ENCODE measurements at places on chromosomes 7 and 10. TPM values are rescaled to one million over a fixed set of nuclear protein-coding genes. Genes with fewer than 3 reads are reported as not detected.
A peak's percentile ranks its signal among the peaks of the same experiment; 100 is the strongest.

ANK3 gene
- total RNA-seq = 224 TPM

GRCh38 chr10:73095481-73096021, 1.1 kb downstream of the P4HA1 start:
- peak; percentile 35 for DNase-seq

DNA sequence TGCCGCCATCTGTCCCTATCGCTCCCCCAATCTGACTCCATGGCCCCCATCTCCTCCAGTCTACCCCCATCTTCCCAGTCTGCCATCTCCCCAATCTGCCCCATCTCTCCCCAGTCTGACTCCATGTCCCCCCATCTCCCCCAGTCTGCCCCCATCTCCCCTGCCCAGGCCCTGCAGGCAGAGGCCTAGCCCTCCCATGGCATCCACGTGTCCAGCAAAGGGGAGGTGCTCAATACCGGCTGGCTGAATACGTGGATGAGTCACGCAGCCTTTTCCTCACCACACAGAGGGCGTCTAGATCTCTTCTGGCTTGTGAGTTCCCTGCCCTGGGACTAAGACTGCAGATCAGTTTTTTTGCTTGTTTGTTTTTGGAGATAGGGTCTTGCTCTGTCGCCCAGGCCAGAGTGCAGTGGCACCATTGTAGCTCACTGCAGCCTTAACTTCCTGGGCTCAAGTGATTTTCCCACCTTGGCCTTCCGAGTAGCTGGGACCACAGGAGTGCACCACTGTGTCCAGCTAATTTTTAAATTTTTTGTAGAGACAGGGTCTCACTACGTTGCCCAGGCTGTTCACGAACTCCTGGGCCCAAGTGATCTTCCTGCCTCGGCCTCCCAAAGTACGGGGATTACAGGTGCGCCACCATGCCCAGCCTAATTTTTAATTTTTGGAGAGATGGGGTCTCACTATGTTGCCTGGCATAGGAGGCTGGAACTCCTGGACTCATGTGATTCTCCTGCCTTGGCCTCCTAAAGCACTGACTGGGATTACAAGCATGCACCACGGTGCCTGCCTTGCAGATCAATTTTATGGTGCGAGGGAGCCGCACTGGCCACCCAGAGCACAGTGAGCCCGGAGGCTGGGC, 15.3 kb upstream of the GPR146 start:
- DNase-seq = peak; percentile 78

DNA sequence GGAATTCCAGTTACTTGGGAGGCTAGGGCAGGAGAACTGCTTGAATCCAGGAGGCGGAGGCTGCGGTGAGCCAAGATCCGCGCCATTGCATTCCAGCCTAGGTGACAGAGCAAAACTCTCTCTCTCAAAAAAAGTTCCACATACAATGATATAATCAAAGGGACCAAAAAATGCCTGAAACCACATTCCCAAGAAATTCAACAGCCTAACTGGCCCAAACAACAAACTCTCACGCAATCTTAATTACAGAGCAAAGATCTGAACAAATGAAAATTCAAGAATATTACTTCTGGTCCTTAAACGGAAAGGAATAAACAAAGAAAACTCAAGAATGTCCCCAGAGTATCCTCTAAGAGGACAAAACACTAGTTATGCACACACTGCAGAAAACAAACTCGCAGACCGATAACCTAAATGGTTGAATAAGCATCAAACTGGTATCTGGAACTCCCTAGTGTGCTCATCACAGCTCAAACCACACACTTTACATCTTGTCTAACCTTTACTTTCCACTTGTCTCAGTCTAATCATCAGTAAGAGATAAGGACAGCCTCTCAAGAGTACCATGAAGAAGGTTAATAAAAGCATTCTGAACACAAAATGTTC, 3.7 kb downstream of the OGA start:
- no peak for DNase-seq

- no peak for DNase-seq
These were observed 93.4 kb downstream of the PTPRN2 start for GRCh38 chr7:158494162-158494586.

GRCh38 chr10:86017841-86018734, 348.5 kb downstream of the GRID1 start:
- DNase-seq = no peak

GRCh38 chr10:1410032-1410431, 327.3 kb downstream of the ADARB2 start:
- DNase-seq = no peak

DNA sequence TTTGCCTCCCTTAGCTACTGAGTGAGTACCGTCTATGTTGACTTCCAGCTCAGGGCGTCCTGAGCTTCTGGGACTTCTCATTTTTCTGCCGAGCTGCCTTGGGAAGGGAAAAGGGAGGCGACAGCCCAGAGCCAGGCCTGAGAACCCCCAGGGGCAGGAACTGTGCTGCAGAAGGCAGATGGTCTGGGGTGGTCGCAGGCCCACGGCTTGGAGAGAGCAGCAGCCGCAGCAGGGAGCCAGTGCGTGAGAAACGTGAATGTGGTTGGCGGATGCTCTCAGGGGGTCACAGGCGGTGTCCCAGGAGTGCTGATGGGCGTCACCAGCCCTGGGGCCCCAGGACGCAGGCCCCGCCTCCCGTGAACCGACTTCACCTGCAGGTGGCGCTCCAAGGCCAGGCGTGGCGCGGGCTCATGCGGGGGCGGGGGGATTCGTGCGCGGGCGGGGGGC, 9.2 kb upstream of the PWWP2B start:
- DNase-seq = no peak

- peak; percentile 61 for DNase-seq
These were observed 33.1 kb downstream of the ZMIZ1 start for GRCh38 chr10:79101560-79102497.

GRCh38 chr10:46273506-46274477, 13.0 kb upstream of the ANTXRL start:
- no peak for DNase-seq

- no peak for DNase-seq
These were observed 28.3 kb downstream of the TAF3 start for GRCh38 chr10:7846591-7846990.

ELAPOR2 gene
- total RNA-seq = 12.8 TPM

IFIT1B gene
- not detected for total RNA-seq

TWIST1 gene
- 13.6 TPM for total RNA-seq

DNA sequence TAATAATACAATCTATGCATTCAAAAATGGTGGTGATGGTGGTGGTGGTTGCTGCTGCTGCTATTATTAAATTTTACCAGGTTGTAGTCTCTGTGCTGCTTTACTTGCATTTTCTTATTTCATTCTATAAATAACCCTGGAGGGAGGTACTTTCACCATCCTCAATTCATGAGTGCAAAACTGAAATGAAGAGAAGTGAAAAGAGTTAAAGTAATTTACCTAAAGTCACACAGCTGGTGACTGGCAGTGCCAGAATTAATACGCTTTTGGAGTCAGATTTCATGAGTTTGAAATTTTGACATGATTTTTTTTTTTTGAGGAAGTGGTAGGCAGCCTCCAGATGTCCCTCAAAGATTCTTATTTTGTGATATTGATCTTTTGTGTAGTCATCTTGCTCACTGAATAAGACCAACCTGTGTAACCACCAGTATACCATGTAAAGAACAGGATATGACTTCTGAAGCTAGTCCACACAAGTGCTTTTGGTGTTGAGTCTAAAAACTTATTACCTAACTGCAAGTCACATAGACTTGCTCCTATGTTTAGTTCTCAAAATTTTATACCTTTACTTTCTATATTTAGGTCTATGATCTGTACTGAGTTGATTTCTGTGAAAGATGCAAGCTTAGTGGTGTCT, 218.8 kb downstream of the ZWINT start:
- no peak for DNase-seq

DNA sequence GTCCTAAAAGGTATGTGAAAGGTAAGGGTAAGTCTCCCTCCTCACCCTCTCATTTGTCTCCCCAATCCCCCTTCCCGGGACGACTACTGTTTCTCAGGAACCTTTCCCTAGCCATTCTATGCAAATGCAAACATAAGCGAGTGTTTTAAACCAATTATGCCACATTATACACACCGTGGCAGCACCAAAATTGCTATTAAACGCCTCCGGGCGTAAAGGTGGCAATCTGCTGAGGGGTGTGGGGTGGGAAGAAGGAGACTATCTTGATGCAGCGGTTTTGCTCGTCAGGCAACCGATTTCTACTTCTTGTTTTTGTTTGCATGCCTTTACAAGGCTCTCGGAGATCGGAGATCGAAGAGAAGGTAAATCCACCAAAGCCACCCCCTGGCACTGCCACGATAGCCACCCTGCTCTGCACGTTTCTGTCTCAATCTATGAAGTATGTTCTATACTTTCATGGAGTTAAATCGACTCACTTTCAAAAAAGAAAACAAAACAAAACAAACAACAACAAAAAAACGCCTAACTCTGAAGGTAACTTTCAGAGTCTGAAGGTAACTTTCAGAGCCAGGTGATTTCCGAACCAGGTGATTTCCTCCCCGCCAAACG, 46.0 kb upstream of the CDK1 start:
- no peak for DNase-seq

- no peak for DNase-seq
These were observed 69.6 kb upstream of the COL1A2 start for GRCh38 chr7:94325122-94325475.

GRCh38 chr7:47239034-47239433, 342.9 kb downstream of the TNS3 start:
- no peak for DNase-seq

DNA sequence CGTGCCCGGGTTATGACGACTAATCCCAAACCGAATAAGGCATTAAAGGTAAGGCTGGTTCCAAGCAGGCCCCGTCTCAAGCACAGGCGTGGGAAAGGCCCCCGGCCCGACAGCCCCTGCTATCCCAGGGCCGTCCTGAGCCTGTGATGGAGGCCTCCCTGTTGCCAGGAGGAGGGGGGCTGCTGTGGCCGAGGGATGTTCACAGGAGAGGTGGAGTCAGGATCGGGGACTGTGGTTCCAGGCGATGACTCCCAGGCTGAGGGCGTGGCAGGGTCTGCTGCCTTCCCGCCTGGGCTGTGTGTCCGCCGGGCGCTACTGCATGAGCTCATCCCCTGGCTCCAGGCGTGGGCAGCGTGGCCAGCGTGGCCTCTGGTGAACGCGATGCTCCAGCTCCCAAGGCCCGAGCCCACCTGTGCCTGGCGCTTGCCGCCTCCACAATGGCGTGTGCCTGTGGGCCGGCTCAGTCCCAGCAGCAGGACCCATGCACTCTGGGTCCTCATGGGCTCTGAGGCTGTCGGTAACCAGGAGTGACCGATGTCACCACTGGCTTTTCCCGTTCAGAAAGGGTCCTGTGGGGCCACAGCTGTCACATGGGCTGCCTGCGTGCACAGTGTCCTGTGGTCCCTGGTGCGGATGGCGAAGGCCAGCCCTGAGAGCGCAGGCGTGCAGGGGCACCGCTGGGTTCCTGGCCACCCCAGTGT, 8.8 kb downstream of the MAFK start:
- DNase-seq = no peak

DNA sequence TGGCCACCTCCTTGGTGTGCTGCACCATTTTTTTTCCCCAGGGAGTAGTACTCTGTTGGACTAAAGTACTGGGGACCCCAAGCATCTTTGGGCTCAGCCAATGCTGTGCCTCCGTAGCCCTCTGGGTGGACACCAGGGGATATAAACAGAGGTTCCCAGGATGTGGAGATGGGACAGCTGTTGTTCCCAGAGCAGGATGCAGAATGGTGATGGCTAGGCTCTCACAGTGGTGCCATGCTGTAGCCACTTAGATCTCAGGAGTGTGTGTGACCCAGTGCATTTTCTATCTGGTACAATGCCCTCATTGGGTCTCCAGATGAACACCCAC, 50.9 kb upstream of the SCIN start:
- no peak for DNase-seq

DNA sequence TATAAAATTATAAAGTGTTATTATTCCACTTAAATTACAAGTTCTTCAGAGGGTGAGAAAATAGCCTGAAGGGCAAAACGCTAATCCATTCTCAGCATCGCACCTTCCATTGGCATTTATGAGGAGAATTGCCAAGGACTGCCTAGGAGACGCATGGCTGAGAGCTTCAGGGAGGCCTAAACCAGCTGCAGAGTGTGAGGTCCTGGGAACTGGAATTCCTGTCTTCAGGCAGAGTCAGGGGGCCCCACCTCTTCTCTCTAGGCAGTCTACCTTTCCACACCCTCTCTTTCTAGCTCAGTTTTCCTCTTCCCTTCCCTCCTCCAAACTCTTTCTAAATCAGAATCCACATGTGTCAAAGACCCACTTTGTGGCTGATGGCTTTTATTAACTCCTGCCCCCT, 35.3 kb downstream of the LRRC72 start:
- no peak for DNase-seq

HMX3 gene
- not detected for total RNA-seq

CASP2 gene
- 22.8 TPM for total RNA-seq

PLCE1 gene
- total RNA-seq = 16.3 TPM

LEP gene
- 15.9 TPM for total RNA-seq

All from tibial nerve (tissue), 4 donors.